ENCODE measurements at places on chromosomes 1 and 21.

- DNase-seq, result no peak
These were observed 29.8 kb upstream of the PADI2 start for GRCh38 chr1:17148950-17149608.

GRCh38 chr1:157119008-157119407 lies 19.2 kb downstream of the ETV3 start:
- DNase-seq, result no peak

- no peak for DNase-seq
These were observed 395.4 kb upstream of the ADAMTS5 start for GRCh38 chr21:27362249-27362648.

- no peak for DNase-seq
These were observed 2.4 kb upstream of the PROX1 start for GRCh38 chr1:213985209-213986019.

DNA sequence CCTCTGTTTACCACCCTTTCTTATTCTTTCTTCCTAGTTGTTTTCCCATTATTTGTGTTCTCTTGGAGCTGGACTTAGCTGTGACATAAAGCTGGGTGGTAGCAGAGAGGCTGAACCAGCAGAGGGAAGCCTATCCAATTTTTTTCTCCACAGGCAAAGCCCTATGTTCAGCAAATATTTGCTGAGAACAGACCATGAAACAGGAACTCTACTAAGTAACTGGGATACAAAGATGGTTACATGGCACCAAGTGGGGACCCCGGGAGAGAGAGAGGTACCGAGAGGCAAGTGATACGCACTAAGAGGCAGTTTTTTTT lies 6.6 kb downstream of the CFAP141 start:
- DNase-seq, result no peak

DNA sequence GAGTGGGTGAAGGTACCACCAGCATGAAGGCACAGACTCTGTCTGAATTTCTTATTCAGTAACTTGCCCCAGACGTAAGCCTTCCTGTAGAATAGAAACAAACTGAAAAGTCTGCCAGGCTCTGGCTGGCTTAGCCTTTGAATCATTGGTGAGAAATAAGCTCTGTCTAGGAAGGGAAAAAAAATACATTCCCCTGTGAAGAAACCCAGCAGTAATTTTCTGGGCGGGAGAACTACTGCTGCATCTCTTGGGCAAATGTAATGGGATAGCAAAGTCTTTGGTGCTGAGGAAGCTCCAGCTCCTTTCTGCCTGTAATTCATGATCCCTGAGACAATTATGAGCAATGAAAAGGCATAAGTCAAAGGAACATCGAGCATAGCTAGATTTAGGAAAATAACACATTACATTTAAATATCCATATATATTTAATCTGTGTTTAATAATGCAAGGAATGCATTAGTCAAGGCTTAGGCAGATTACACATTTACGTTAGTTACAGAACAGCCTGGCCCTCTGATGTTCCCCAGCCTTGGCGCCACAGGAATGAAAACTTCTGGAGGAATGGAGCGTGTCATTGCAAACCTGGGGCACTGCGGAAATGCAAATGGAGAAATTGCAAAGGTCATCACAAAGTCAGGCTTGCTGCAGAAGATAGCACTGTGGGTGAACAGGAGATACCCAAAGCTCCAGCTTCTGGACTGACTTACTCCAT lies 216.3 kb upstream of the CAMK1G start:
- DNase-seq, result no peak

DNA sequence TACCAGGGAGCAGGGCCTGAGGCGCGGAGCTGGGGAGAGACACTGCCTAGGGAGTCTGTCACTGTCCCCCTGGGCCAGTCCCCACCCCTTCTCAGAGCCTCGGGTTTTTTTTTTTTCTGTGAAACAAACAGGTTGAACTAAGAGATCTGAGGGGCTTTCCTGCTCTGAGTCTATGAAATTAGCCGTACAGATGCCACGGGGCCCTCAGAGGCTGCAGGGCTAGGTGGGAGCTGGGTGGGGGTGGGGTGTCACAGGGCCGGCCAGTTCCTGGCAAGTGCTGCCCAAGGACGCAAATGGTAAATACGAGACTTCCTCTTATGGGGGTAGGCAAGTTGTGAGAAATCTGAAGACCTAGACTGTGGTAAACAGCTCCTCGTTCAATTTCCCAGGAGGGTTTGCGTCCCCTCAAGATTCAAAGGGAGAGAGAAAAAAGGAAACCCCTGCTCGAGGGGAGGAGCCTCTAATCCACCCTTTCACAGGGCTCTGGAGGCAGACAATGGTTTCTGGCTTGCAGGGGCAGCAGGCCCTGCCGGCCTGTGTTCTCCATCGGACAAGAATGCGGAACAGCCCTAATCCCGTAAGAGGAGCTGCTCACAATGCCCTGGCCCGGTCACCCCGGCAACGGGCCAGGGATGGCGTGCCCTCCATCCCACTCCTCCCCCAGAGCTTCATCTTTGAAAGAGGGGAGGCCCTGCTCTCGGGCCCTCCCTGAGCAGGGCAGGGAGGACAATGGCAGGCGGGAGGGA lies 7.8 kb downstream of the NUAK2 start:
- no peak for DNase-seq

DNA sequence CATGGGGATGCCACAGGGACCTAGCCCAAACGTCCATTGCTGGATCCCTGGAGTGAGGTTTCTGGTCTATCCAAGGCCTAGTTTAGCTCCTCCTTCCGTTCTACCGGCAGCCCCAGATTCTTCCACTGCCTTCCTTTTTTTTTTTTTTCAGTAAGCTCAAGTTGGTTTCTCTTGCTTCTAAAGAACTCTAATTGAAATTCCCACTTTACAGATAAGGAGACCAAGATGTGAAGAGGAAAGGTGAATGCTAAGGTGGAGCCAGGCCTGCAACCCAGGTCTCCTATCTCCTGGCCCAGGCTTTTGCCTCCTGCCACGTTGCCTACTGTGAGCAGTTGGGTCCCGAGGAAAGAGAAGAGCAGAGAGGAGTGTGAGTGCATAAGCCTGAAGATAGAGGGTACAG lies 31.5 kb upstream of the CLIC4 start:
- no peak for DNase-seq
